ENCODE measurements at places on chromosomes 13 and 19. TPM values are rescaled to one million over a fixed set of nuclear protein-coding genes. Genes with fewer than 3 reads are reported as not detected.
A peak's percentile ranks its signal among the peaks of the same experiment; 100 is the strongest.

- H3K27ac ChIP-seq = no peak overlapping the region
- no peak for DNase-seq
- no peaks in the 10 kb centered on the region for H3K27me3 ChIP-seq
- H3K4me1 ChIP-seq = peaks cover 9% of the 10 kb centered on the region
Observed at GRCh38 chr19:13887018-13887436, 10.1 kb downstream of the NANOS3 start.

MBD3L3 gene
- total RNA-seq = not detected

KEAP1 gene
- total RNA-seq = 51.6 TPM

IGFL2 gene
- not detected for total RNA-seq

ZNF649 gene
- total RNA-seq = 11.4 TPM

IFI30 gene
- 101 TPM for total RNA-seq

CEACAM20 gene
- total RNA-seq = not detected

DNA sequence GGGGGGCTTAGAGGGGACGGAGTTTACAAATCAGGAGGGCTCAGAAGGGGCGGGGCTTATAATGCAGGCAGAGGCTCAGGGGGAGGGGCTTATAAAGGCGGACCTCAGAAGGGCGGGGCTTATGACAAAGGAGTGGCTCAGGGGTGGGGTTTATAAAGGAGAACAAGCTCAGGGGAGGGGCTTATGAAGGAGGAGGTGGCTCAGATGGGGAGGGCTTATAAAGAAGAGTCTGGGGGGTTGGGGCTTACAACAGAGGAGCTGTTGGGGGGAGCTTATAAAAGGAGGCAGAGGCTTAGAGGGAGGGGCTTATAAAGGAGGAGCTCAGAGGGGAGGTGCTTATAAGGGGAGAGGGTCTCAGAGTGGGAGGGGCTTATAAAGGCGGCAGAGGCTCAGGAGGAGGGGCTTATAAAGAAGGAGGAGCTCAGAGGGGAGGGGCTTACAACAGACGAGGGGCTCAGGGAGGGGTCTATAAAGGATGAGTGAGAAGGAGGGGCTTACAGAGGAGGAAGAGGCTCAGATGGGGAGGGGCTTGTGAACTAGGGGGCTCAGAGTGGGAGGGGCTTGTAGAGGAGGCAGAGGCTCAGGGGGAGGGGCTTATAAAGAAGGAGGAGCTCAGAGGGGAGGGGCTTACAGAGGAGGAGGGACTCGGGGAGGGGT, 1.0 kb downstream of the SMIM24 start:
- H3K4me1 ChIP-seq = peaks cover 3% of the 10 kb centered on the region
- no peaks in the 10 kb centered on the region for H3K27me3 ChIP-seq
- H3K27ac ChIP-seq = no peak overlapping the region
- no peak for DNase-seq

GRCh38 chr19:18230941-18231734, 4.9 kb upstream of the PDE4C start:
- no peak overlapping the region for H3K27ac ChIP-seq
- DNase-seq = no peak
- peaks cover 95% of the 10 kb centered on the region for H3K27me3 ChIP-seq
- H3K36me3 ChIP-seq = no peaks in the 10 kb centered on the region
- peaks cover 13% of the 10 kb centered on the region for H3K4me1 ChIP-seq

TBXA2R gene
- 11.4 TPM for total RNA-seq

LGALS14 gene
- not detected for total RNA-seq

CCDC169 gene
- 0.39 TPM for total RNA-seq

DNA sequence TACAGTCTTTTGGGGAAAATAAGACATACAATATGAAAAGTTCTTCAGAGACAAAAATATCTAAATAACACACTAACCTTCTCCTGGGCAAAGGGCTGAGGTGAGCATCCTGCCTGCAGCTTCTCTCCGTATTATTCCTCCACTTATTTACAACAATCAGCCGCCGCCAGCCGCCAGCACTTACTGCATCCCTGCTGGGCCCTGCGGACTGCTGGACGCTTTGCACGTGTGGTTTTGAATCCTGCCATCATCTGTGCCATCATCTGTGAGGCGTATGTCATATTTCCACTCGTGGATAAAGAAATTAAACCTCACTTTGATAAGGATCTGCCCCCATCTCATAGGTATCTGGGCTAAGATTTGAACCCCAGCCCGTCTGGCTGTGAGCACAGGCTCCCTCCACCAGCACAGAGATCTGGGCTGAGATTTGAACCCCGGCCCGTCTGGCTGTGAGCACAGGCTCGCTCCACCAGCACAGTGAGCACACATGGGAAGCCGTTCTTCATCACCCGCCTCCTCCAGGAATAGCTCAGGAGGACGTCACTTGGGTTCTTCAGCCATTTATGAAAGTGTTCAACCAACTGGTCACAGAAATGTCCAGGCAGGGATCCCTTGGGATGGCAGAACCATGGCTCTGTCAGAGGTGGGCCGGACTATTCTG, 35.2 kb upstream of the TUBGCP3 start:
- no peak overlapping the region for H3K4me3 ChIP-seq
- H3K27me3 ChIP-seq = peaks cover 3% of the 10 kb centered on the region
- no peaks in the 10 kb centered on the region for H3K36me3 ChIP-seq
- no peak for DNase-seq
- H3K27ac ChIP-seq = no peak overlapping the region

DNA sequence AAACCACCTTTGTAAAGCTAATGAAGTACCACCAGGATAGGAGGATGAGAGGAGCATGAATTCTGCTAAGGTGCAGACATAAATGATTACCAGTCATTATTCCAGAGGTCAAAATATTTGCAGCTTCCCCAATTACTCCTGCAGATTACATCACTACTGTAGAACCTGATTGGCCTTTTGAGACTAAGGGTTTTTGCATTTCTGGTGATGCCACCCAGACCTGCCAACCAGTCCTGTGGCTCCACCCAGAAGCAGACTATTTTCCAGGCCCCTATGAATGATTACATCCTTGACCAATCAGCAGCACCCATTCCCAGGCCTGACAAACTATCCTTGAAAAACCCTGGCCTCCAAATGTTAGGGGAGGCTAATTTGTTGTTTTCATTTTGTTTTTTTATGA, 11.2 kb upstream of the KCNC3 start:
- H3K27me3 ChIP-seq = no peaks in the 10 kb centered on the region
- H3K4me3 ChIP-seq = no peak overlapping the region
- no peak for DNase-seq
- H3K4me1 ChIP-seq = no peaks in the 10 kb centered on the region
- no peak overlapping the region for H3K27ac ChIP-seq

DNA sequence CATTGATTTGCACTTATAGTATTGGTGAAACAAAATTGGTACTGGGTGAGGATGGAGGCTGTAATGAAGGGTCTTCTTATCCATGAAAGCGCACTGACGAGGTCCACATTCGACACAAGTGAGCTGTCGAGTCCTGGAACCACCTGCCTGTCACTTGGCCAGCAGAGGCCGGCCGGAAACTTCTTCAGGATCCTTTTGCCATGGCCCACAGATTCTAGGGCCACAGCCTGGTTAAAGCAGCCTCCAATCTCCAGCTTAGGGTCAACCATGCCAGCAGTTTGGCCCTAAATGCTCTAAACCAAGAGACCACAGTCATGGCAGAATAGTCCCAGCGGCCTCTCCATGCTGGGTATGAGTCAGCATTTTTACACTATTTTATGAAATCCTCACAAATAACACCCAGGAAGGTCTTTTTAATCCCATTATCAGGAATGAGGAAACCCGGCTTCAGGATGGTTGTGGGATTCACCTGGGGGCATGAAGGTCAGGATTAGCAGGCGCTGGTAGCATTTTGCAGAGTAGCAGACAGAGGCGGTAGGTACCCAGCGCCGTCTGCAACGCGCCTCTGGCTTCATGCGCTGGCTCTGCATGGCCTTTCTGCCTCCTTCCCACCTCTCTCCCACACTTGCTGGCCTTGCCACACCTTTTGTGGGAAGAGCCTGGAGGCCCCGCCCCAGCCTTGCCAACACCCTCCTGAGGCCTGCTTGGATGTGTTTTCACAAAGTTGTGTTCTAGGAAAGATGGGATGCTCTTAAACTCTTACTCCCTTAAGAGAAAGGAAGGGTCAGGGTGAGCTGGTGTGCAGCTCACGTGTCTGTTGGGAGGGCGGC, 15.2 kb downstream of the GAS6 start:
- H3K27me3 ChIP-seq = no peaks in the 10 kb centered on the region
- peaks cover 22% of the 10 kb centered on the region for H3K36me3 ChIP-seq
- no peak overlapping the region for H3K27ac ChIP-seq
- no peak overlapping the region for H3K4me3 ChIP-seq

MAN2B1 gene
- total RNA-seq = 48.5 TPM

SELENOV gene
- not detected for total RNA-seq

GRCh38 chr13:109654341-109655205, 131.8 kb downstream of the IRS2 start:
- DNase-seq = peak; percentile 29
- H3K4me1 ChIP-seq = peaks cover 9% of the 10 kb centered on the region
- no peaks in the 10 kb centered on the region for H3K27me3 ChIP-seq

URAD gene
- not detected for total RNA-seq

DNA sequence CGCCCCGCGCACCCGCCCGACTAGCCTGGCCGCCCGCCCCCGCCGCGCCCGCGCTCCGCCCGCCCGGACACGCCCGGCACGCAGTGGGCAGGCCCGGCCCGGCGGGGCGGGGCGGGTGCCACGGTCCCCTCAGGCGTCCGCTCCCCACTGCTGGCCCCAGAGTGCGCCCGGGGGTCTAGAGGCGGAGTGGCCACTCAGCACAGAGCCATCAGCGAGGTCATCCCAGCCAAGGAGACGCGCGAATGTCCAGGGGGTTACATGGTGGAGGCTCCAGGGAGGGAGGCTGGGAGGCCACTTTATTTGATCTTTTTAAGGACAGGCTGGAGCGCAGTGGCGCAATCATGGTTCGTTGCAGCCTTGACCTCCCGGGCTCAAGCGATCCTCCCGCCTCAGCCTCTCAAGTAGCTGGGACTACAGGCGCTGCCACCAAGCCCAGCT, 236 bp upstream of the TINCR start:
- H3K36me3 ChIP-seq = no peaks in the 10 kb centered on the region
- DNase-seq = no peak
- no peak overlapping the region for H3K4me3 ChIP-seq
- peaks cover 4% of the 10 kb centered on the region for H3K4me1 ChIP-seq

GRCh38 chr19:6223461-6224307, 56.1 kb downstream of the MLLT1 start:
- peaks cover 84% of the 10 kb centered on the region for H3K4me1 ChIP-seq
- no peak overlapping the region for H3K4me3 ChIP-seq
- H3K36me3 ChIP-seq = peaks cover 79% of the 10 kb centered on the region
- no peak for DNase-seq

FCER2 gene
- 0.90 TPM for total RNA-seq

DNA sequence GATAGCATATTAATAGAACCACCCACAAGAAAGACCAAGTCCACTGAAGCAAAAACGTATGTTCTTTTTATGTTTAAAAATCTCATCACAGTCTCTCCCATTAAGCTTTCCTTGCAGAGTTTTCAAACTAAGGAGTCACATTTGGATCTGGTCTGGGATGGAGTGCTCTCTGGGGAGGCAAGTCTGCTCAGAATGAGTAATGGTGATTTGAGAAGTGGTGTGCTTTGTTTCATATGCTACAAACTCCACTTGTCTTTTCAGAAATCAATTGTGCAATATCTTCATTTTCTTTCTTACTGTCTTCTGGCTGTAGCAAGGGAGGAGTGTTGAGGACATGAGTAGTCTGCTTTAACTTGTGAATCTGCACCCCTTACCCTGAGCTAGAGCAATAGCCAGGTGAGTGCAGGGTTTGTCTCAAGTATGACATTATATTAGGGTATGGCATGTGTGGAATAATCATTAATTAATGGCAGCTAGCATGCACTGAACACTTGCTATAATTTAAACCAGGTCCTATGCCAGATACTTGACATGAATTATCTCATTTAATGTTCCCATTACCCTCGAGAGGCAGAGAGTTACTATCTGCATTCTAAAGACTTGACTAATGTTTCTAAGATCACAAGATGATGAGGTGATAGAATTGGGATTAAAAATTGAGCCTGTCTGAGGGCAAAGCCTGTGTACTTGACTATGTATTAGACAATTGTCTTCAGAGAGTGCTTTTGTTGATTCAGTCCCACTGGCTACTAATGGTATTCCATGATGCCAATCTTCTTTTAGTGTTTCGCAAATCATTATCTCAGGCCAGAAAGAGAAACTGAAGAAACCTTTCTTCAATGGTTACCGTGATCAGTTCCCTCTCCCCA, 171.8 kb downstream of the GPC6 start:
- no peak overlapping the region for H3K27ac ChIP-seq
- H3K27me3 ChIP-seq = no peaks in the 10 kb centered on the region

DNA sequence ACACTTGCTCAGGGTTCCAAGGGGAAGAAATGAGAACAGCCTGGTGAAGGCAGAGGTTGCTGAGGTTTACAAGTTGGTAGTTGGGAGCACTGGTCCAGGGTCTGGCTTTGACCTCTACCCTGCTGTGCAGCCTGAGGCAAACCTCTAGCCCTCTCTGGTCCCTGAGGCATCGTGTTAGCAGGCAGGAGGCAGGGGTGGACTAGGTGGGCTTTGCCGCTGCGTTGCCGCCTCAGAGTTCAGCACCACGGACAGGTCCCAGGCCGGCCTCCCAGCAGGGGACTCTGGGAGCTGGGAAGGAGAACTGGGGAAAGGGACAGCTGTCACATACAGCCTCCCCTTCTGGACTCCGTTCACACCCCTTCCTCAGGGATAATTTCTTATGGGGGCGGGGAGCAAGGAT, 3.1 kb downstream of the NCAN start:
- H3K4me3 ChIP-seq = no peak overlapping the region
- peaks cover 68% of the 10 kb centered on the region for H3K27me3 ChIP-seq
- H3K4me1 ChIP-seq = no peaks in the 10 kb centered on the region
- no peaks in the 10 kb centered on the region for H3K36me3 ChIP-seq

DNA sequence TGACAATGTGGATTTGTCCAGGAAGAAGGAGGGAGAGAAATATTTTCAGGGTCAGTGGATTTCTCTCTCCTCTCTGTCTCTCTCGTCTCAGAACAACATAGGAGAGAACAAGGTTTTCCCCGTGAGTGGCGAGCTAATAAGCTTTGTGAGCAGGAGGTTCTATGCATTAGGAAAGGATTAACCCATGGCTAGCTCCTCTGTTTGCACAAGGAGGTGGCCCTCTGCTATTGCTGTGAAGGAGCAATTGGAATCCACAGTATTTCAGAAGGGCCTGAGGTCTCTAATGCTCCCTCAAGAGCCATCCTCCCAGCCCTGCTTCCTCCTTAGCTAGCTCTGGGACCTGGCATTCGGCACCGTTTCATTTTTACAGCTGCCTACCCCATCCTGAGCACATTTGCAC, 288.9 kb upstream of the MAB21L1 start:
- no peaks in the 10 kb centered on the region for H3K36me3 ChIP-seq
- H3K4me1 ChIP-seq = no peaks in the 10 kb centered on the region
- no peak for DNase-seq
- H3K27ac ChIP-seq = peak overlapping the region; percentile 36

DKKL1 gene
- not detected for total RNA-seq

Data from tibial nerve (tissue), 4 donors.